ENCODE measurements at places on chromosomes 5 and 9.

DNA sequence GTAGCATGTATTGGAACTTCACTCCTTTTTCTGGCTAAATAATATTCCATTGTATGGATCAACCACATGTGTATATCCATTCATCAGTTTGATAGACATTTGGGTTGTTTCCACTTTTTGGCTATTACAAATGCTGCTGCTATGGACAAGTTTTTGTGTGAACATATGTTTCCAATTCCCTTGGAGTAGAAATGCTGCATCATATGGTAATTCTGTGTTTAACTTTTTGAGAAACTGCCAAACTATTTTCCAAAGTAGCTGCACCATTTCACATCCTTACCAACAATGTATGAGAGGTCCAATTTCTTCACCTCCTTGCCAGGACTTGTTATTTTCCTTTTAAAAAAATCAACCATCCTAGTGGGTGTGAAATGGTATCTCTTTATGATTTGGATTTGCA lies 8.4 kb downstream of the FRRS1L start:
- DNase-seq: no peak

GRCh38 chr5:133026664-133027153 lies 360 bp upstream of the ZCCHC10 start:
- no peak for DNase-seq

GRCh38 chr5:55303238-55303690 lies 4.2 kb downstream of the DHX29 start:
- DNase-seq: no peak

GRCh38 chr5:89769975-89770374 lies 639.6 kb downstream of the CETN3 start:
- DNase-seq: no peak

Measured in activated T-helper 1 cell treated with anti-CD3 and anti-CD28 coated beads, Interleukin-2, amount 50 U/mL, for 16 hours (primary cell).